ENCODE measurements at places on chromosomes 7 and 10.

- DNase-seq = no peak
- no peaks in the 10 kb centered on the region for H3K4me1 ChIP-seq
- H3K27me3 ChIP-seq = no peaks in the 10 kb centered on the region
- H3K36me3 ChIP-seq = no peaks in the 10 kb centered on the region
- H3K27ac ChIP-seq = no peak overlapping the region
Measured at GRCh38 chr10:126880926-126881325, 24.3 kb upstream of the DOCK1 start.

GRCh38 chr10:105207476-105207995 is 566.4 kb downstream of the SORCS3 start:
- H3K27me3 ChIP-seq = no peaks in the 10 kb centered on the region
- H3K36me3 ChIP-seq = no peaks in the 10 kb centered on the region
- DNase-seq = no peak
- H3K4me3 ChIP-seq = no peak overlapping the region
- H3K27ac ChIP-seq = no peak overlapping the region

DNA sequence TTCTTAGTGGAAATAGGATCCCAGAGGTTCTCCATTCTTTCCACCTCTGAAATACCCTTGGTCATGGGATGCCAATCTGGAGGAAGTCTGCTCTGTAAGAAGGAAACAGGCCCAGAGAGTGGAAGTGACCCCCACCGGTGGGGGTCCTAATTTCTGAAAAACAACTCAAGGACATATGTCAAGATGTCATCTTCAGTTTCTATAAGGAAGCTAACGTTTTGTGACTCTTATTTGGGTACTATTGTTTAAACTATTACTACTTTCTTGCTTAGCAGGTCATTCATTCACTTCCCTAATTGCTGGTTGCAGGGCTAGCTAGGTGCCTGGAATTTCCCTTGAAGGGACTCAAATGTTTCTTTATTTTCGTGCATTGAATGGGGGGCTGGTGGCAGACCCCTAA is 1.9 kb upstream of the ZNF775 start:
- no peak overlapping the region for H3K4me3 ChIP-seq
- H3K4me1 ChIP-seq = peaks cover 24% of the 10 kb centered on the region
- peaks cover 13% of the 10 kb centered on the region for H3K36me3 ChIP-seq
- H3K27me3 ChIP-seq = no peaks in the 10 kb centered on the region
- DNase-seq = no peak

- DNase-seq = no peak
- no peaks in the 10 kb centered on the region for H3K27me3 ChIP-seq
- H3K4me3 ChIP-seq = no peak overlapping the region
Measured at GRCh38 chr10:112141292-112141691, 42.3 kb downstream of the GPAM start.

DNA sequence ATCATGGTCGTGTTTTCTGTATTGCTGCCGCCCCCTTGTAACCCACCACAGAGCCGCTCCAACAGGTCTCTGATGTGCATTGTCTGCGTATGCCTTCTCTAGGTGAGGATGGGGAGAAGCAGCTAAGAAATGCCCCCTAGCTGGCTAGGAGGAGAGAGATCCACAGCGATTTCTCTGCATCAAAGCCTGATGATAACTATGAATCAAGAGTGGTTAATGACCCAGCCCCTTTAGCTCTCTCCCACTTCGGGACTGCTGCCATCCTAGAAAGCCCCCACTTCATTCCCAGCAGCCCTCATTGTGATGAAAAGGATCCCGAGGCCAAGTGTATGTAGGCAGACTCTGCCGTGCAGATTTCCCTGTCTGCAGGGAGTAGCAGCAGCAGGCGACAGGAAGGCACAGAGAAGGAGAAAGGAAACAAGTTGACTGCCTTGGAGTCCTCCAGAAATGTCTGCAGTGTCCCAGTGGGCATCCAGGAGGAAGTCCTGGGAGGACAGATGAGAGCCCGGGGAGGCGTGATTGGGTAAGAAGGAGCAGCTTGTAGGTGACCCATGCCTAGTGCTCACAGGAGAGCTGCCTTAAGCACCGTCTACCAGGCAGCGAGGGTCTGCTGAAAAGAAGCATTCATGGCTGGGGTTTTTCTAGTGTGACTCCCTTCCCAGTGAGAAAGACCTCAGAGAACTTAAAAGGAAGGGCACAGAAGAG is 2.9 kb downstream of the PLXNA4 start:
- no peak overlapping the region for H3K27ac ChIP-seq
- peak overlapping the region; percentile 34 for H3K4me3 ChIP-seq

Data from H1 (cell line).